K562 (cell line): ENCODE measurements at places on chromosomes 6 and 20.
A peak's percentile ranks its signal among the peaks of the same experiment; 100 is the strongest.

DNA sequence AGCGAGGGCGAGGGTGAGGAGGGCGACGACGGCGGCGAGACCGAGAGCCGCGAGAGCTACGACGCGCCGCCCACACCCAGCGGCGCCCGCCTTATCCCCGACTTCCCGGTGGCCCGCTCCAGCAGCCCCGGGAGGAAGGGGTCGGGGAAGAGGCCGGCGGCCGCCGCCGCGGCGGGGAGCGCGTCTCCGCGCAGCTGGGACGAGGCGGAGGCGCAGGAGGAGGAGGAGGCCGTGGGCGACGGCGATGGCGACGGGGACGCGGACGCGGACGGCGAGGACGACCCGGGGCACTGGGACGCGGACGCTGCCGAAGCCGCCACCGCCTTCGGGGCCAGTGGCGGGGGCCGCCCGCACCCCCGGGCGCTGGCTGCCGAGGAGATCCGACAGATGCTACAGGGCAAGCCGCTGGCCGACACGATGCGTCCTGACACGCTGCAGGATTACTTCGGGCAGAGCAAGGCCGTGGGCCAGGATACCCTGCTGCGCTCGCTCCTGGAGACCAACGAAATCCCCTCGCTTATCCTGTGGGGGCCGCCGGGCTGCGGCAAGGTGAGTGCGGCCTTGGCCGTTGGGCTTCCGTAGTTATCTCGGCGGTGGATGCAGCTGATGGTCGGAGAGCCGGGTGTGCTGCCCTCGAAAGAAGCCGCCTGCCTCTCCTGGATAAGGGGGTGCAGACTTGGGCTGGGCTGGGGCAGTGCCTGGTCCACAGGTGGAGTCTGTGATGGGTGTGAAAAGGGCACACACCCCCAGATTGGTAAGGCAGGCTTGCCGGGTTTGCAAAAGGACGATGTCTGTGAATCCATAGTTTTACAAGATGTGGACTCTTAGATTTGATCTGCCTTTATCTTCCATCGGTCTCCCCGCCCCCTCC is 938 bp downstream of the WRNIP1 start:
- DNase-seq = peak; percentile 73

- DNase-seq = peak; percentile 37
Observed at GRCh38 chr6:31666337-31666965, 571 bp downstream of the CSNK2B start.

DNA sequence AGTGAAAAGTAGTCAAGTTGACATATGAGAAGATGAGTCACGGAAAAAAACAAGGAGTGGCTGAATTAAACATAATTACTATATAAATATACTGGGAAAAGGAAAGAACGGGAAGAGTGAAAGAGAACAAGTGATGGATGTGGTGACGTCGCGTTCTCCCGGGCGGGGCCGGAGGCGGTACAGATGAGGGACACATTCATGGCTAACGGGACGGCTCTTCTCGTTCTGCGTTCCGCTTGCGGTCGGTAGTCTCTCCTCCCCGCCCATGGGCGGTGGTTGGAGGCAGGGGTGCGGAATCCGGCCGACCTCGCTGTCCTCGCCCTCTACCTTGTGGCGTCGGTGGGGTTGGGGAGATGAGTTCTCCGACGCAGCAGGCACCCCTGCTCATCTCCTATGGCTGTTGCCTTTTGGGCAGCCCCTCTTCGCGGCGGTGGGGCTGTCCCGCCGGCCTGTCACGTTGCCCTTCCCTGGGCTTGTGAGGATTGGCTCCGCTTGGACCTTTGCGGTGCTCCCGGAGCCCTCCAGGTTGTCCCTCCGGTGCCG is 22.5 kb downstream of the HLA-G start:
- peak; percentile 39 for DNase-seq

GRCh38 chr6:158852312-158853071 is 33.3 kb upstream of the EZR start:
- DNase-seq = no peak

- DNase-seq = no peak
Observed at GRCh38 chr6:132482581-132482980, 30.3 kb downstream of the STX7 start.

DNA sequence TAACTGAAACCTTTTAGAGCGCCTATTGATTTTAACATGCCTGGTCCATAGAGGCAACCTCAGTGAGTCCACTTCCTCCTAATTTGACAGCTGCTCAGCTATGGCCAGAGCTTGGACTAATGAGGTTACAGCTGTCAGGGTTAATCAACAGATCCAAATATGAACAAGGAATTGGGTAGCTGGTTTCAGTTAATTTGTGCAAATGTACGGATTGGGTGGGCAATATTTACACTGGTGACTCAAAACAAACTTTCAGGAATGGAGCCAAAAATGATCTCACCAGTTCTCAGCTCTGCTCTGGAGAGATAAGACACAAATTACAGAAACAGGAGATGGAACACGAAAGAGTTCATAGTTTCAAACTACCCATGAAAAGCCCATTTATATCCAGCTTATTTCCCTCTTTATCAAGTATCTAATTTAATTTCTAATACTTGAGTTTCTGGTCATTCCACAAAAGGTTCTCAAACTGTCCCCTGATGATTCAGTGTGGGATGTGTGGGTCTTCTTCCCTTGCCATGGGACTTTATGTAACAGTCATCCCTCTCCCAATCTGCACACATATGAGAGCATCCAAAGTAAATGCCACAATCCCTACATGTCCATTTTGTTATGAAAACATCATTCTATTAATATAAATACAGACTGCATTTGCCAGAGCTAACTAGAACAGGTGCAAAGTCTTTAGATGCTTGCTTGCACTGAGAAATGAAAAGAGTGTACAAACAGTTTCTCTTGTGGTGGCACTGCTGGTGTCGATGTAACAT is 149.9 kb downstream of the RPS12 start:
- peak; percentile 75 for DNase-seq

DNA sequence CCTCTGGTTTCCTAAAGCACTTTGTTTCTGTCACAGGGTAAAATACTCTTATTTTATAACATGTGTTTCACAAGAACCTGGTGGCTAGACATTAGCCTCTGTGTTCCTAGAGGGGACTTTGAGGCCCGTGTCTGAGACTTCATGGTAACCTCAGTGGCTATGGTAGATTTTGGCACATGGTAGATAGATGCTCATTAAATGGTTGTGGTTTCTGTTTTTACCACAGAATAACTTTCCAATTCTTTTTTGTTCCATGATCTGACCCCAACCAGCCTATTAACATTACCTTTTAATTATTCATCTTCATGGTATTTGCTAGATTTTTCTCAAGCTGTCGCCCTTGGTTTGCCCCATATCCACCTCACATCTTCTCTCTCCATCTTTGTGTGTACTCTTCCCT is 34.3 kb downstream of the CCN2 start:
- no peak for DNase-seq

GRCh38 chr6:6588064-6588923 is at the start of gene LY86:
TSS of gene LY86 (plus strand) at chr6:6588720. CDS start at chr6:6588735, 15 bp downstream.
- no peak for DNase-seq

DNA sequence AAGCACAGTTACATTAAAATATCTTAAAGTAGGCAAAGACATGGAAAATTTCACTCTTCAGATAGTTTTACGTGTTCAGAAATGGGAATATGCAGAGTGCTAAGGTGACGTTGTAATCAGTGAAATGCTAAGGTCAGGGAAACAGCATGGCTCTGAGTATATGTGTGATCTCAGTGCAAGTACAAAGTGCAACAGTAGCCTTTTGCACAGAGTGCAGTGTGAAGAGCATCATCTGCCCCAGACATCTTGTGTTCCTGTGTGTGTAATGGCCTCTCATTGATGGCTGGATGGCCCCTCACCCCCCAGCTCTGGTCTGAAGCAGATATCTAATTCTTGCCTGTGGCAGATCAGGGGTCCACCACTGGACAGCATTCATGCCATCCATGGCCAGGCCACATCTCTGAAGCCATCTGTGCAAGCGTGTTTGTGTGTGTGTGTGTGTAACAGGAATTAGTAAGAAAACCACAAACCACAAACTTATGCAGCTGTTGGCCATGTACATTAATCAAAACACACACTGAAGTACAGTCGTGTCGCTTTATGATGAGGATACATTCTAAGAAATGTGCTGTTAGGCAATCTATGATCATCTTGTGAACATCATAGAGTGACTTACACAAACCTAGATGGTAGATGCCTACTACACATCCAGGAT is 165.1 kb downstream of the RALGAPA2 start:
- DNase-seq = no peak

GRCh38 chr20:25233016-25233772 is 14.7 kb upstream of the PYGB start:
- DNase-seq = no peak

GRCh38 chr20:3203315-3204123 is 963 bp downstream of the DDRGK1 start:
- DNase-seq = peak; percentile 63

- DNase-seq = no peak
Observed at GRCh38 chr6:18160911-18161310, 5.7 kb downstream of the KDM1B start.

- no peak for DNase-seq
Observed at GRCh38 chr6:118306392-118307238, 241.5 kb upstream of the PLN start.

GRCh38 chr20:14432597-14432996 is 95.2 kb upstream of the FLRT3 start:
- no peak for DNase-seq

DNA sequence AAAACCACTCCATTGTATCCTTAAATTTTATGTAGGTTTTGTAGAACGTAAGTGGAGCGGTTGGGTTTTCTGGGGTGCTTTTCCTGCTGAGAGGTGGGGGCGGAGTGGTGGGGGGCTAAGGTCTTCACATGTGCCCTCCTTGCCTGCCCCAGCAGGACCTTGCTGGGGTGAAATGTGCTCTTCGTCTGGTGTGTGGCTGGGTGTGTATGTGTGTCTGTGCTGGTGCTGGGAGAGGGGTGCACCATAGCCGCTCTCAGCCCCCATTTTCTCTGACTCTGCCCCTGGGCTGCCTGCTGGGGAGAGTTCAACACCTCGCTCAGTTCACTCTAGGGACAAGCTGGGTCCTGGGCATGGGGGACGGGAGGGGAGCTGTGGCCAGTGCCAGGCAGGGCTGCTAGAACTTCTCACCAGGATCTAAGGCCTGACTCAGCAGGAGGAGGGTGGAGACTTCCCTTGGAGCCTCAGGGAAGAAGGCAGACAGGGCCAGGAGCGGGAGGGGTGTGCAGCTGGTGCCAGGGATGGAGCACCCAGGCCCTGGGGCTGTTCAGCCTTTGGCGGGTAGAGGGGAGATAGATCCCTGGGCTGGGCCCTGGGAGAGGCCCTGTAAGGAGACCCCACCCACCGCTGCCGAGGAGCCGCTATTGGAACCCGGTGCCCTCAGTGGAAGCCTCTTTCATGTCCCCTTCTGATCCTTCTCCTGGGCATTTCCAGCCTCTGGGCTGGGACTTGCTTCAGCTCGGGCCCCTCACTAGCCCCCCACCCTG is 4.8 kb downstream of the SOX18 start:
- DNase-seq = no peak

DNA sequence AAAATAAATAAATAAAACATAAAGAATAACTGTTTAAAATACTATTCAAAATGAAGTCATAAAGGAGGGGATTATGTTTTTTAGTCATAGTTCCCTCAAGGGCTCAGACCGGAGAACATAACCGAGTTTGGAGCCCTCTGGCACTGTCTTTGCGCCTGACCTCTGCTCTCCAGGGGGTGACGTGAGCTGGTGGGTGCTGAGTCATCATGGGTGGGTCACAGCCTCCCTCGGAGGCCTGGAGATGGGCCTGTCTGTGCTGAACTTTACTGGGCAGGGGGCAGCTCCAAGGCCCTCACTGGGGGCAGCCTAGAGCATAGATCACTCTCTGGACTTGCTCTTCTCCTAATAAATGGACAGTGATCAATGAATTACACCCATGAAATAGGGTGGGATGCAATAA is 3.1 kb upstream of the MAVS start:
- peak; percentile 89 for DNase-seq

DNA sequence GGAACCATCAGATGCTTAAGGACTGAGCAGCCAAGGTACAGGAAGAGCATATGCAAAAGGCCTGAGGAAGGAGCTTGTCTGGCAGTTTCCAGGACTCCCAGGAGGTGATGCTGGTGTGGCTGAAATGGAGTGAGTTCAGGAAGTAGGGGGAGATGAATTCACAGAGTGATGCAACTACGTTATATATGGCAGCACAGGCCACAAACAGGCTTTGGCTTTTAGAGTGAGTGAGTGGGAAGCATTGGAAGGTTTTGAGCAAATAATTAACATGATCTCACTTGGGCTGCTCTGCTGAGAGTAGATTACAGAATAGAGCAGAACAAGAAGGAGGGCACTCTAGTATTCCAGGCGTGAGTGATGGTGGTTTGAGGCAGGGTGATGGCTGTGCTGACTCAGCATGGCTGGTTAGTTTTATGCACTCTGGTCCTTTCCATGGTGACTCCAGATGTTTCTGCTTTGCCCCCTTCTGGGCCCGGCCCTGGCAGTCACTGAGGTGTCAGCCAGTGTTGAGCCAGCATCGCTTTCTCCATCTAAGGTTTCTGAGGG is 6.5 kb downstream of the BTN2A2 start:
- DNase-seq = no peak

- no peak for DNase-seq
Observed at GRCh38 chr20:25053255-25054031, 4.5 kb downstream of the ACSS1 start.

DNA sequence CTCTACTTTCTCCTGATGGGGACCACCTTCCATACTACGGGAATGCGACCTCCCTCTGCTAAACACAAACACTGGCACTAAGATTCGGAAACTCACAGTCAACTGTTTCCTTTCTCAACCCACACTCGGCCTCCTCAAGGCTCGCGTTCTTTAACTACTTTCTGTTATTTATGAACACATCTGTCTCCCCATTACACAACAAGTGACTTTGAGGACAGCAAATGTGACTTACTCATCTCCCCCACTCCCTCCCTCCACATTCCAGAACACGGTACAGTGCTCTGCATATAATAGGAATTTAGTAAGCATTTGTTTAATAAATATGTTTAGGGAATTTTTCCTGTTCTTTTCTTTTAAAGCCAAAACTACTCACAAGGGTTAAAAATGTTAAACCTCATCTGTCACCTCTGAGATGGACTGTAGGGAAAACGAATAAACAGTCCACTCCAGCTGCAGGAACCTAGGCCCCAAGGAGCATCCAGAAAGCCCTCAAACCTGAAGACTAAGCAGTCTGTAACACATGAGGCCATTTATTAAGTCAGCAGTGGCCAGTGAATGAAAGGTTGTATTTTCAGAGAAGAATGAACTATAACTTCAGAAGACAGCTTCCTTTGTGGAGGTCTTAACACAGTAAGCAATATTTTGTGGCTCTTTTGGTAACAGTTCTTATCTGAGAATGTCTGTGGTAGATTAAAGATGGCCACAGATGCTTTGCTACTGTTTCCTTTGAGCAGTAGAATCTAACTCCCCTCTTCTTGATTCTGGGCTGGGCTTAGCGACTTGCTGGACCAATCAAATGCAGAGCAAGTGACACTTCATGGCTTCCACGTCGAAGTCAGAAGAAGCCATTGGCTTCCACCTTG is 209.6 kb upstream of the DTNBP1 start:
- DNase-seq = no peak
